ENCODE measurements at places on chromosomes 7 and 10.

DNA sequence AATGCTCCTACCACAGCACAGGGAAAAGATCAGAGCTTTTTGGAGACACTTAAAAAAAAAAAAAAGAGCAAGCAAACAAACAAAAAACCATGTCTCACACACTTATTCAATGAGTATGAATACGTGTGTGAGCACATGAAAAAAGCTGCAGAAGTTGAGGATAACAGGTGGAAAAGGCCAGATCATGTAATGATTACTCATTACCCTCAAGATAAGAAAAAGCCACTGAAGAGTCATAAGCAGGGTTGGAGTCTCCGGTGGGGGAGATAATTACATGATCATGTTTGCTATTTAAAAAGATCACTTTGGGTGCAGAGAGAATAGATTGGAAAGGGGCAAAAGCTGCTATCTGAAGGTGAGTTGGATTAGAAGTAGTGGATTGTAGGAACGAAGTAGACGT lies 77.0 kb downstream of the POU6F2 start:
- DNase-seq = no peak

DNA sequence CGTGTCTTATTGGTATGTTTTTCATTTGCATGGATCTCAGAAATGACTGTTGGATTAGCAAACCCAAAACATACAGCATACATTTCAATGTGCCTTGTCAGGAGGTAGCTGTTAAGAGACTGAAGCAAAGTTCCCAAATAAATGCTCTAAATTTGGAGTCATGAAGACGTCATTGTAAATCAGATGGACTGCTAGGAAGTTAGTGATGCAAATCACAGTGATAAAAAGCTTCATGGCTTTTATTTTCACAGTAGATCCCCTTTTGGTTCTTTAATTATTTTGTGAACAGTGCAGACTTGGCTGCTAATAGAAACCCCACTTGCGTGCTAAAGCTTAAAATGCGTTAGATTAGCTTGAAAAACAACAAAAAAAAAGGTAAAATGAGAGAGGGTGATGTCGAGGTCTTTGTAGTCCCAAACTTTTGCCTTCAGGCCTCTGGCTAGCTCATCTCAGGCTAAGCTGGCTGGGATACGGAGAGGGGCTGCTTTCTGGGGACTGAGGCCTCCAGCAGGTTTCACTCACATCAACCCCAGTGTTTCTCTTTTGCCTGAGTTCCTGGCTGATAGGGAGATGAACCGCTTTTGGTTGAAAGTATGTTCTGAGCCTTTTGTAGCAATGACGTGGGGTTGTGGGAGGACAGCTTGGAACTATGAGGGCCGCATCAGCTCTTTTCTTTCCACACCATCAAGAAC lies 107.1 kb upstream of the CDCA7L start:
- DNase-seq = no peak

- DNase-seq = no peak
Observed at GRCh38 chr7:112670193-112670592, 120.0 kb downstream of the TMEM168 start.

- DNase-seq = no peak
Observed at GRCh38 chr10:124088915-124089314, 4.5 kb downstream of the CHST15 start.

DNA sequence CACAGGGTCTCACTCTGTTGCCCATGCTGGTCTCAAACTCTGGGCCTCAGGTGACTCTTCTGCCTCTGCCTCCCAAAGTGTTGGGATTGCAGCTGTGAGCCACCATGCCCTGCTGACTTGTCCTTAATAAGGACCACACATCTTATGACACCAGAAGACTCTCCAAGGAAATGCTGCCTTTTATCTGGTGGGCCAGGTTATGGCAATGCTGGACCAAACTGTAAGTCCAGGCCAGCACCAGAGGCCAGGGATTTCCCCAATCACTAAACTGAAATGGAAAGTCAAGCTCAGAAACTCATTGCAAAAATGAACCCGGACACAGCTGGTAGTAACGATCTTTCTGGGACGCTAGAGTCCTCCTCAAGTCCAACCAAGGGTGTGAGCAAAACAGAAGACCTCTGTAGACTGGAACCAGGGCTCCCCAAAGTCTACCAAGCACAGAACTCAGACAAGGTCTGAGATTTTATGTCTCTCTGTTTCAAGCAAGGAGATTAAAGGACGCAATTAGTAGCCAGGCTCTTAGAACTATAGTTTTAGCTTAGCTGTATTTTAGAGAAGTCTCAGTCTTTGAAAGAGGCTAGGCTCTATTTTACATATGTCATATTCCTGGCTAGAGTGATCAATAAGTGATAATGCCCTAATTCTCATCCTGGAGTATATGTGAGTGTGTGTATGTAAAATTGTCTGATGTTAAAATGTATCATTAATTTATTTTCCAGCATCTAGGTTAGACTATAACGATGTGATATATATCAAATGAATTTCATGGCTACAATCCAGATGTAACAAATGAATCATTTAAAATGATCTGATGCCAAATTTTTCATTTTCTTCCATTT lies 74.0 kb upstream of the ITGB1 start:
- no peak for DNase-seq

- no peak for DNase-seq
Observed at GRCh38 chr10:88781206-88781605, 21.3 kb upstream of the LIPM start.

- DNase-seq = no peak
Observed at GRCh38 chr10:20181434-20181833, 365.2 kb downstream of the PLXDC2 start.

GRCh38 chr10:131854579-131855335 lies 46.1 kb upstream of the PPP2R2D start:
- no peak for DNase-seq

DNA sequence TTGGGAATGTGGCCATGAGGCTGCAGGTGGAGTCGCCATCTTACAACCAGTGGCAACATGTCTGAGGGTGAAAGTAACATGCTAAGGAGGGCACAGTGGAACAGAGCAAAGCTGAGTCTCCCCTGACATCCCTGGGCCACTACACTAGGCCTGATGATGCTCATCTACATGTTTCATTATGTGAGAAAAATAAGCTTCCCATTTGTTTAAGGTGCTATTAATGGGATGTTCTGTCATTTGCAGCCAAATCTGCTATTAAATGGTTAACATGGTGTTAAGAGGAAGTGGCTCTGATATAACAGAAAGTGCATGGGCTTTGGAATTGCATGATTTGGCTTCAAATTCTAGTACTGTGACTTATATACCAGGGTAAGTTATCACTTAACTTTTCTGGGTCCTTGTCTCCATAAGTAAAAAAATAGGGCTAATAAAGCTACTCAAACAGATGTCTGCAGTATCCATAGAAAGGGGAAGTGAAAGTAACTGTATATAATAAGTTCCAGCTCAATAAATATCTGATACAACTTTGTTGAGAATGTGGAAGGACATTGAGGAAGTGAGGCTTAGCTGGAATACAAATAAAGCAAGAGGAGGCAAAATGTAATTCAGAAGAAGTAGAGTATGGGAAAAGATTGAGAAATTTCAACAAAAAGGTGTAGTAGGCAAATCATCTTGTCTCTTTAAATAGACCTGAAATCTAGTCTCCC lies 158.9 kb downstream of the RTKN2 start:
- no peak for DNase-seq

GRCh38 chr7:94449151-94449725 lies 54.5 kb downstream of the COL1A2 start:
- DNase-seq = no peak

DNA sequence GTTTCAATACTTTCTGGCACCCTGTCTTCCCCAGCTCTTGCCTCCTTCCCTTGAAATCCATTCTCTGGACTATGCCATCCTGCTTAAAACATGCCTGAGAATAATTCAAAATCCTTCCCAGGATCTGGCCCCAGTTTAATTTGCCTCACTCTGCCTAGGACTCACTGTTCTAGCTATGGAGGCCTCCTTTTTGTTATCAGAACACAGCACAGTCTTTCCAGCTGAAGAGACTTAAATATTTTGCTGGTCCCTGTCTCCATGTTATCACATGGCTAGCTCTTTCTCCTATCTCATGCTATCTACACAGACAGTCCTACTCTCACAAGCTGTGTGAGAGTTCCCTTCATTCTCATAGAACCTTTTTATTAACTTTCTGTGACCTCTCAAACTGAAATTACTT lies 194.8 kb downstream of the RNLS start:
- DNase-seq = no peak

DNA sequence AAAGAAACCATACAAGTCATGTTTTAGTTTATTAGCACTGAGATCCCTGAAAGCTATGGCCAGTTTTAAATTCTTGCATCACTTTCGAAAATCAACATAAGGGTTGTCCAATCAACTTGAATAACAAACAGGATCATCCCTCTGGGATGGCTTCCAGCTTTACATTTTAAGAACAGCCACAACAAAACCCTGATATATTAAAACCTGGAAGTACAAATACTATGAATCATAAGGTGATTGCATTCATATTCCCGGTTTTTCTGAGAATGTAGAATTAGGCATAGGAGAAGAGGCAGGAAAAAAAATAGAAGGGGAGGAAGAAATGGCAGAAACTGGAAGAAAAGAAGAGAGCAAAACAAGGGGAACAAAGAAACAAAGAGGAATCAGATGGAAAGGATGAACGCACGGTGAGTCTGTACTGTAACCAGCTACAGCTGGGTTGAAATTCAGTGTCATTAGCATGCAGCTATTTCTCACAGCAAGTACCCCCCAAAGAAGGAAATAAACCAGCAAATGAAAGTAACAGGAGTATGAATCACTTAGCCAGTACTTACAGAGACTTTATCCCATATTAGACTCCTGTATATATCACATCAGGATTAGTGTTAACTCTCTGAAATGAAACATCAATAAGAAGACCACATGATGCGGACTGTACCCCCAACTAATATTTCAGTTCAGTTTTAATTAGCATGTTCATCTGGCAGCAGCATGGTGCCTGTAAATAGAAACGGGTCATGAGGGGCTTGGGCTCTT lies 301.3 kb downstream of the RNLS start:
- DNase-seq = no peak

DNA sequence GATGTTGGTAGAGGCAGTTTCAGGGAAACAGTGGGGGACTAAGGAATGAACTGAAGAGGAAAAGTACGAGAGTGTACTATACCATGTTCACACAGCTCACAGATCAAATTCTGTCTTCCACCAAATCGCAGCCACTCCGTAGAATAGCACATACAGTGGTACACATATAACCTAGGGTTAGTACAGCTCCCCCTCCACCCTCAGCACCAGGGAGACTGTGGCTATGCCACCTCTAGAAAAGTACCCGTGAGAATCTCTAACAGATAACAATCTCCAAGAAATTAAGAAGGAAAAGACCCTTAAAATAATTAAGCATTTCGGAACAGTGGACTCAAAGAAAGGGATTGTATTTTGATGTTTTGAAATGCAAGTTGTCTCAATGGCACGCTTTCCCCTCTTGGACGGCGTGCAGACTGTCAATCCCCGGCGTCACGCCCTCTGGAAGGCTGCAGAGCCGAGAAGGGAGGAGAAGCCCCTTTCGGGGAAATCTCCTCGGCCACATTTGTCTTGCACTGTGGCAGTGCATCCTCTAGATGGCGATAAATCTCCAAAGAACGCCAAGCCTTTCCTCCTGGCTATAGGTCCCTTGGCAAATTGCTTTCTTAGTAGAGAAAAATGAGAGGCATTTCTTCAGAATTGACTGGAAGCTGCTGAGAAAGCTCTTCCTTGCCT lies 345.0 kb downstream of the REEP3 start:
- no peak for DNase-seq

DNA sequence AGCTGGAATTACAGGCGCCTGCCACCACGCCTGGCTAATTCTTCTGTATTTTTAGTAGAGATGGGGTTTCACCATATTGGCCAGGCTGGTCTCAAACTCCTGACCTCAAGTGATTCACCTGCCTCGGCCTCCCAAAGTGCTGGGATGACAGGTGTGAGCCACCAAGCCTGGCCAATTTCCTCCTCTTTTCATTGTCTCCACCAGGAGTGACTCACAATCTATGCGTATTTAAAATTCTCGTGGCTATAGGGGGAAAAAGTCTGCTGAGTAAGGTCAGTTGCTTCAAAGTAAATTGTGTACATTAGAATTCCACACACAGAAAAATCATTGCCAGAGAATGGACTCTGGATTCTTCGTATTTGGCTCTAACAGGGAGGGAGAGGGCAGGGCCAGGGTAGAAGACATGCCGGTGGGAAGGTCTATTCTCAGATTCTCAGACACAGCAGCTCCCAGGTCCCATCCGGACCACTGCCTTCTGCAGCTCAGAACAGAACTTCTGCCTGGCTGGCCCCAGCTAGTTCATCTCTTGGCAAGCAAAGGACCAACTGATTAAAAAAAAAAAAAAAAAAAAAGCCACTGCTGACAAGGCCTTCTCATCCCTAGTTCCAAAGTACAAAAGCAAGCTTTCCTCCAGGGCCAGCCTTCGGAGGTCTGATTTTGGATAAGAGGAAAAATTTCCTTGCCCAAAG lies 22.2 kb downstream of the PSPH start:
- no peak for DNase-seq

DNA sequence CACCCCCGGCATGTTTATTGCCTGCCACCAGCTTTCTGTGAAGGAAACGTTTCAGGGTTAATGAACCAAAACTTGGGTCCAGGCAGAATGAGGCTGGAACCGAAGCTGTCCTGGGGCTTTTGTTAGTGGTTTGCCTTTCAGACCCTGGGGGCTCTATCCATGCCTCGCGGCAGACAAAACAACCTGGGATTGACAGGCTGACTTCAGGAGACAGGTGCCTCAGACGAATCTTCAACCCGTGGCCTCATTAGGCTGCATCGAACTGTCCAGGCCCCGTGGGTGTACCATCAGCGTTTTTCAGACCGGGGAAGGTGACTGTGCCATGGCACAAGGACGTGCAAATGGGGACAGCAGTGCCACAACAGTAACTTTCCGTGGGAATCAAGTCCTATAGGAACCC lies 259.3 kb upstream of the SHH start:
- DNase-seq = no peak

DNA sequence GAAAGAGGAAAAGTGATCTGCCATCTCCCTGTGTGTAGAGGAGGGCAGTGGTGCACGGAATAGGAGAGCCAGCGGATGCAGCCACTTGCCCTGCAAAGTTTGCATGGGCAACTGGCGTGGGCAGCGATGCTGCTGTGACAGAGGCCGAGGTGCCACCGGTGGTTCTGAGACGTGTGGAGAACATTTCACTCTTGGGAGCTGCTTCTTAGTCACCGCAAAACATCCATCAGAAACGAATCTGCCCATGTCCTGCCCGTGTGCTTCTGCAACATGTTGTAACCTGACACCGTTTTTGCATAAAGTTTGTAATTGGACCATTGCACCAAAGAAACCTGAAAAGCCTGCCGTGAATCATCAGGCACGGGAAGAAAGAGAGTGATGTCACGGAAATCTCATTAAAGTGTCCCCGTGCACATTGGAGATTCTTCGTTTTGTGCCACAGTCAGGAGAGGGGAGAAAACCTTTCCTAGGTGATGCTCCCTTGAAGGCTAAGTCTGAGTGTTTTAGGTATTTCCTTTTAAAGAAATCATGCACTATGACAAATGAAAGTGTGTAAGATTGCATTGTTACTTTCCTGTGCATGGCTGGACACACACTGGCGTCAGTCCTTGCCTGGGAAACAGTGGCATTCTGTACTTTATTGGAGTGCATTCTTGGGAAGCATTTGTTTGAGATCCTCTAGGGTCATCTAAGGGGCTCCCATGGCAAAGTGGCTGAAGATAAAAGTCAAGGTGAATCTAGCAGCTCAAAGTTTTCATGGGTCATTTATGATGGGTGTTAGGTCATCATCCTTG lies 302.6 kb downstream of the KLF6 start:
- no peak for DNase-seq

- DNase-seq = no peak
Observed at GRCh38 chr10:129690248-129691070, 223.4 kb downstream of the MGMT start.
